ENCODE measurements at places on chromosomes 12 and 14.

GRCh38 chr14:44165286-44165685 is 341.8 kb downstream of the FSCB start:
- no peak for DNase-seq

DNA sequence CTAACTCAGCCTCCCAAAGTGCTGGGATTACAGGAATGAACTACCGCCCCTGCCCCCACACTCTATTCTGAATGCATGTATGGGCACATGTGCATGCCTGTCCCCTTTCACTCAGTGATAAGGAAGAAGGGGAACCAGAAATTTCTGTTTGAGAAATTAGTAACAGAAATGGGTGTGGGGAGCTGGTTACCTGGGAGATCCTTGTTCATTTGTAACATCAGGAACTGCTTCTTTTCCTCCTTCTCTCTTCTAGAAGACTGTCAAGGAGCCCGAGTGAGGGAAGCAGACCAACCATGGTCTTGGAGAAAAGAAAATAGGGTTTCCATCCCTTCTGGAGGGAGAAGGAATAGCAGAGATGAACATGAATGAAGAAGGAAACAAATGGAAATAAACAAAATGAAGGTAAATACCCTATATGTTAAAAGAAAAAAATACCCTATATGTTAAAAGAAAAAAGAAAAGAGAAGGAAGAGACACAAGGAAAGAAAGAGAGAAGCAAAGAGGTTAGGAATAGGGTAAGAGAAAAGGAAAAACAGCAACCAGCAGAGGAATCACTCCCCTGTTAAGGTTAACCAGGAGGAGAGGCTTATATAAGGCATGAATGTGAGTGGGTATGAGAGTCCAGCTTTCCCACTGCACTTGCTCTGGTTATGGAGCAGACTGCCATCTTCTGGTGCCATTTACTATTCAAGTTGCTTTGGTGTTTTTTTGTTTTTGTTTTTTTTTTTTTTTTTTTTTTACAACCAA is 3.3 kb downstream of the PPP1R3E start:
- no peak for DNase-seq

DNA sequence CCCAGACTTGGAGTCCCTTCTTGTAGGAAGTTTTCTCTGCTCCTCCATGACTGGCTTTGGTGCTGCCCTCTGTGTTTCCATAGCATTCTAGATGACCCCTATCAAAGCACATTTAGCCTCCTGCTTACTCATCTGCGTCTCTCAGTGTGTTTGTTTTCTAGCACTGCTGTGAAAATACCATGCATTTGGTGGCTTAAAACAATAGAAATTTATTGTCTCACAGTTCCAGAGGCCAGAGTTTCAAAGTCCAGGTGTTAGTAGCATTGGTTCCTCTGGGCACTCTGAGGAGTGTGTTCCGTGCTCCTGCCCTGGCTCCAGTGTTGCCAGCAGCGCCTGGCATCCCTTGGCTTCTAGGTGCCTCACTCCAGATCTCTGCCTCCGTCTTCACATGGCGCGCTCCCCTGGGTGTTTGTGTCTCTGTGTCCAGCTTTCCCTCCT is 86.1 kb downstream of the CACNA1C start:
- no peak for DNase-seq

GRCh38 chr14:65219353-65219752 is 117.0 kb upstream of the MAX start:
- DNase-seq, result no peak

GRCh38 chr14:100994756-100995330 is 91.3 kb upstream of the RTL1 start:
- DNase-seq, result no peak

- no peak for DNase-seq
Measured at GRCh38 chr12:46358791-46359666, 13.5 kb downstream of the SLC38A2 start.

- DNase-seq, result no peak
Measured at GRCh38 chr12:107807471-107808150, 33.1 kb downstream of the ASCL4 start.

GRCh38 chr12:6387541-6387940 is 3.6 kb downstream of the LTBR start:
- no peak for DNase-seq

DNA sequence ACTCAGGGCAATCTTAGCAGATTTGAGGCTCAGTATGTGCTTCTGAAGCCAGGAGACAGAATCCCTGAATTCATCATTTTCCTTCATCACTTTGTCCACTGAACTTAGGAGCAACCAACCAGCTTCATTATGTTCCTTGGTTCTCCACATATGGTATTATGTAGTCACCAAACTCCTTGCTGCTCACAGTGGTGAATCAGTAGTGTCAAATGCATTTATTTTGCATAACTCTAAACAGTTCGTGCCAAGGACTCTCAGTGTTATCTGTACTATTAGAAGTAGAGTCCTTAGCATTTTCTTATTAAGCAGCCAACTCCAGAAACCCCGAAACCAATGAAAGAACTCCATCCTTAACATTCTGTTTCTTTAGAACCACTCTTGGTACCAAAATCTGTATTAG is 466.9 kb upstream of the RGS6 start:
- DNase-seq, result no peak

DNA sequence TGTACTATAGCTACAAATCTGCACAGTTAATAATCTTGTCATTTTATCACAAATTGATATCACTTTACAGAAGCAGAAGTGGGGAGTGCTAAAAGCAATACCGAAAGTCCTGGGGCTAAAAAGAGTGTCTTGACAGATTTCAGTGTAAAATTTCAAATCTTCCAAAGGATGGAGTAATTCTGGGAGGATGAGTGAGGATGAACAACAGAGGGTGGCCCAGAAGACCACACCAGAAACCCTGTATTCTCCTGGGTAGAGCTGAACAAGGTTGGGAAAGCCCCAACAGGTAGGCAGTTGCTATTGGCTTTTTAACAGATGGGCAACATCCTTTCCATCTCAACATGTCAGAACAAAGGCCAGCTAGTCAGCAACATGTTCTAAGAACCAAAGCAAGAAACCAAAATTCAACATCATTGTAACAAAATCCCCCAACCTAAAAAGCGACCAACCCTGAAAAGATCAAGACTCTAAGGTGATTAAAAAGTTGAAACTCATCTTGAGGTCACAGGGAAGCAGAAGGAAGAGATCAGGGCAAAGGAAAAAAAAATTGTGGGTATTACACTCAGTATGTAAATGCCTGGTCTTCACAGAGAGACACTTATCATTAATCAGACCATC is 38.8 kb downstream of the CBX5 start:
- DNase-seq, result no peak

GRCh38 chr12:124592050-124592449 is 24.6 kb upstream of the NCOR2 start:
- no peak for DNase-seq

DNA sequence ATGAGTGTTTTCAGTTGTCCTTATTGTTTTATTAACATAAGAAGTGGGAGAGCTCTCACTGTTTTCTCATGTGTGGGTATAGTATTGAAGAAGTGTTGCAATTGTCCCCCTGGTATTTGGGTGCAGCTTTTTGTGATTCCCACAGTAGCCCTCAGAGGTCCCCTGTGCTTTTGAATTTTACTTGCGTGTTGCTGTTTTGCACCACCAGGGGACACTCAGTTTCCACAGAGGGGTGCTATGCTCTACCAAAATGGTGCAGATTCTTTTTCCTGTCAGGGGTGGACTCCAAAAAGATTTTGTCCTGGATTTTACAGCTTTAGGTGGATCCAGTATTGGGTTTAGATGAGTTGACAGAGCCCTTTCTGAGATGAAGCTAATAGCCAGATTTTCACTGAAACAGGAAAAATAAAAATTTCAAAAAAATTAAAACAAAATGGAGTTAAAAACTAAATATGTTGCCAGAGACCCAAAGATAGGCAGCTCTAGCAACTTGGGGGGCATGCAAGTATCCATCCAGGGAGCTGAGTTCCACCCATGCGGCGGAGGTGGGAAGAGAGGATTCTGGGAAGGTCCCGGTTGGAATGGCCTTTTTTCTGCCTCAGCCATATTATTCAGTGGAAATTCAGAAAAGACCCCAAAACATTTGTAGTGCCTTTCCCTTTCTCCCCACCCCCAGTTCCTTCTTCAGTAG is 50.2 kb downstream of the TTLL5 start:
- DNase-seq, result peak; percentile 27

GRCh38 chr14:52825085-52825484 is 33.7 kb upstream of the GNPNAT1 start:
- no peak for DNase-seq

DNA sequence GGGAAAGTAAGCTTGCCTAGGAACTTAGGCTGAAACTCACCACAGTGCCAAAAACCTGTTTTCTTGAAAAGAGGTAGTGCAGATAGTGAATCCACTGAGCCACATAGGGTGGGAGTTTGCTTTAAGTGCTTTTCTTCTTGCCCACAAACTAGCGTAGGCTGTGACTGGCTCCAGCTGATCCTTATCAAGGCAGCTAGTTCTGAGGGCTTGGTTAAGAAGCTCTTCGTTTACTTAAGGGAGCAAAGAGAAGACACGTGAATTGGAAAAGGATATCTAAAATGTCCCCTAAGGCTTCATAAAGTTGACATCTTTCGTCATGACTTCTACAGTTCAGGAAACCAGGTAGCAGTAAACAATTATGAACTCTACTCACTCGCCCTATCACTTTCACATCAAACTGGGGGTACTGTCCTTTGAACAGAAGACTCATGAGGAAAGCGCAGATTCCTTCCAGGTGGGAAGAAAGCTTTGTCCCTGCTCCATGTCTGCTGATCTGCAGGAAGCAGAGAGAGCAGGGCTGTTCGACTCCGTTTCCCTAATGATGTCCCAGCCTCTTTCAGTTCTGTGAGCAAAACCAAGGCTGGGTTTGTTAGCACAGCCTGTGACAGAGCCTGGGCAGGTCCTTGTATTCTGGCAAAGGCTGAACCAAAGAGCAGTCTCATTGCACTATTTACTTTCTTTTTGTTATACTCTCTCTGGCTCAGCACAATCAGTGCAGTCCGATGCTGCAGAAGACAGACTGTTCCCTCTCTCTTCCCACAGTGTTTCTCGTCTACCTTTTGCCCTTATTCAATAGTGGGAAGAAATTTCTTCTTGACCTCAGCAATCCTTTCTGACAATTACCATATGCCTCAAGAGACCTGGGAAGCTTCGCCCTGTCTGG is 93.5 kb upstream of the ETV6 start:
- DNase-seq, result peak; percentile 47

- DNase-seq, result no peak
Measured at GRCh38 chr12:32140877-32141276, 34.2 kb downstream of the BICD1 start.

Data from stimulated activated CD8-positive, alpha-beta memory T cell treated with anti-CD3 and anti-CD28 coated beads, Interleukin-4, amount 100 ng/mL, for 48 hours (primary cell).